ENCODE measurements at places on chromosomes 6 and 20.

GRCh38 chr6:169236988-169237387 is 16.7 kb downstream of the THBS2 start:
- DNase-seq = no peak

GRCh38 chr6:42896178-42896719 is 16.8 kb downstream of the RPL7L1 start:
- no peak for DNase-seq

DNA sequence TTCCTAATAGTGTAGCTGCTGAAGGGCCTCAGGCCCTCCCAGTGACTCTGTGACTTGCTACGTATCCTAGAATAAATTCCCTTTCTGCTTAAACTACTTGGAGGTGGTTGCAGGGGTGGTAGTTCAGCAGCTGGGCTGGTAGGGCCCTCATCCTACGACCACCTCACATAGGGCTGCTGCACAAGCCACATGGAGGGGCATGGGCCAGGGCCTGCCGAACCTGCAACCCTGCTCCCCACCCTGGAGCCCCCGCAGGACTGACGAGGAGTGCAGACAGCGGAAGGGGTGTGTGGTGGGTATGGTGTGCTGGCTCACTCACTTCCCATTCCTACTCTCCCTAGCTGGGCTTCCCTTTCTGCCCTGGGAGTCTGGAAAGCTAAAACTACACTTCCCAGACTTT is 56.2 kb upstream of the MLN start:
- no peak for DNase-seq

GRCh38 chr20:24781418-24781980 is 167.6 kb upstream of the CST7 start:
- no peak for DNase-seq

DNA sequence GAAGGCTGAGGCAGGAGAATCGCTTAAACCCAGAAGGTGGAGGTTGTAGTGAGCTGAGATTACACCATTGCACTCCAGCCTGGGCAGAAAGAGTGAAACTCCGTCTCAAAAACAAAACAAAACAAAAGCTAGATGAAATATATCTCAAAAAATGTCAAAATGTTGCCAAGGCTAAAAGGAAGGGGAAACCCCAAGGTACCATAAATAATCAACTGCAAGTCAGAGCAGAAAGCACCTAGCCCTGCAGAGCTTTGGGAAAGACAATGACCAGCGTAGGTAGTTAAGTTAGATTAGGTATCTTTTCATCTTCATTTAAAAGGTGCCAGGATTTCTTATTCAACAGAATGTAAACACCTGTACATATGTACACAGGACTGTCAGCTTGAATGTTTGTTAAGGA is 33.0 kb downstream of the AKIRIN2 start:
- no peak for DNase-seq

- no peak for DNase-seq
These were observed 138.1 kb upstream of the PTPN1 start for GRCh38 chr20:50371878-50372769.

- no peak for DNase-seq
These were observed 220.2 kb upstream of the EXOC2 start for GRCh38 chr6:912871-913835.

- no peak for DNase-seq
These were observed 94.4 kb downstream of the RNASET2 start for GRCh38 chr6:166861961-166862286.

GRCh38 chr20:454951-455350 is 7.4 kb downstream of the TBC1D20 start:
- DNase-seq = no peak

DNA sequence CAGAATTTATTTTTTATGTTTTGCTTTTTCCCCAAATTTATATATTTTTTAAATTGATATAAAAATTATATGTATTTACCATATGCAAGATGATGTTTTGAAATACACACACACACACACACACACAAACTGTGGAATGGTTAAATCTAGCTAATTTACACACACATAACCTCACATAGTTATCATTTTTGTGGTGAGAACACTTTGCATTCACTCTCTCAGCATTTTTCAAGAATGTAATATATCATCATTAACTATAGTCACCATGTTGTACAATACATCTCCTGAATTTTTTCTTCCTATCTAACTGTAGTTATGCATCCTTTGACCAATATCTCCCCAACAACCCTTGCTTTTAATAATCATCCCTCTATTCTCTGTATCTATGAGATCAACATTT is 52.2 kb downstream of the GFRAL start:
- no peak for DNase-seq

DNA sequence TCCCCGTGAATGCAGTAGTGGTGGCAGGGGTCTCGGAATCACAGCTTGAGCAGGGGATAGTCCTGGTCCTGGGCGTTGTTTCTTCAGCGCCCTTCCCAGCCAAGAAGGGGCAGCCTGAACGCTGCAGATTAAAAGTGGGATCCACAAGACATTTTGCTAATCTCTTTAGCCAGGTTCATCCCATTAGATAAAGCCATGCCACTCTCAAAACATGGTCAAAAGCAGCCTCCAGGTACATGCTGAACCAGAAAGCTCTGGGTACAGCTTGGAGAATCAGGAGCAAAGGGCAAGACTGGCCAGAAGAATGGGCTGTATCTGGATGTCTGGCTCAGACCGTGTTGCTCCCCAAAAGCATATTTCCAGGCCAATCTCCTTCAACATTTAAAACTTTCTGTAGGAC is at the start of gene PRPH2:
TSS of gene PRPH2 (minus strand) at position 101 of the 400 bp plus-strand sequence. CDS start 263 bp downstream, outside the sequence.
- no peak for DNase-seq

DNA sequence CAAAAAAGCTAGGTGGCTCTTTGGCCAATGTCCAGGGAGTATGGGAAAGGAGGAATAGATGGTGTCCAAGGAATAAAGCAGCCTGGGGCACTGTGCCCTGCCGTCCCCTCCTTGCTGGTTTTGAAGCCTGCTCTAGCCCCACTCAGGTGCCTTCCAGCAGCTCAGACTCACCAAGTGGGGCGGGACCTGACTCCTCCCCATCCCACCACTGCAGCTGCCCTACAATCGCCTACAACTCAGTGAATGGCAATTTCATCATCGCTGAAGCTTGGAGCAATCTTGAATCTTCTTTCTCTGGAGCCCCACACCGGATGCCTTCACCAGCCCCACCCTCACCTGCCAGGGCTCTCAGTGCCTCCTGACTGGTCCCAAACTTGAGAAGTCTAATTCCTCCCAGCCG is 56.4 kb upstream of the NXT1 start:
- DNase-seq = no peak

DNA sequence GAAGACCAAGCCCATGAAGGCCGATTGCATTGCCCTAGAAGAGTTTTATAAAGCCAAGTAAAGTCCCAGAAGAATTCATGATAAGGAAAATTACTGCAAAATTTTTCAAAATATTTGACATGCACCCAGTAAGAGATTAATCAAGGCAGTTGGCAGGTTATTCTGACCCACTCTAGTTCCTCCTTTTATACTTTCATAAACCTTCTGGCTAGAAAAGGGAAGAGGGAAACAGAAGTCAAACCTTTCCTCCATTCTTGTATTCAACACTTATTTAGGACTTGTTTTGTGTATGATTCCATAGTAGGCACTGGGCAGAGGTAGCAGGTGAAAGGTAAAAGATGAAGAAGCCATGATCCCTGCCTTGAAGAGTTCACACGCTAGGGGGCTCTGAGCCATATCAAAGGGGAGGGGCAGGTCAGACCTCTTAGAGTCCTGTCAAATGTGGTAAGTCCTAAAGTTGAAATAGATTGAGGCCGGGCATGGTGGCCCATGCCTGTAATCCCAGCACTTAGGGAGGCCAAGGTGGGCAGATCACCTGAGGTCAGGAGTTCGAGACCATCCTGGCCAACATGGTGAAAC is 85.4 kb downstream of the NDUFAF5 start:
- DNase-seq = no peak

DNA sequence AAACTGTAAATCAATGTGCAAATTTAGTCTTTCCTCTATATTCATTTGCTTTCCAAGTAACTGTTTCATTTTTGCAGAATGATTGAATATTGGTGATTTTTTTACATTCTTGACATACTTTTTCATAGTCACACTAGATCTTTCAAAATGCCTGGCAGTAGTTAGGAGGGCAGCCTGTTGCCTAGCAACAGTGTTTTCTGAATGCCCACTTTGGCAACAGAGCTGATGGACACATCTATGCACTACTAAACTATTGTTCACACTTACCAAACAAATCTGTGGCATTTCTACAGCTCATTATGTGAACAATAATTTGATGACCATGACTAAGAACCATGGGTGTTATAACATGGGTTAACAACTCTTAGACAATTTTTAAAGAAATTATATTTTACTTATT is 438.0 kb upstream of the IMPG1 start:
- no peak for DNase-seq

DNA sequence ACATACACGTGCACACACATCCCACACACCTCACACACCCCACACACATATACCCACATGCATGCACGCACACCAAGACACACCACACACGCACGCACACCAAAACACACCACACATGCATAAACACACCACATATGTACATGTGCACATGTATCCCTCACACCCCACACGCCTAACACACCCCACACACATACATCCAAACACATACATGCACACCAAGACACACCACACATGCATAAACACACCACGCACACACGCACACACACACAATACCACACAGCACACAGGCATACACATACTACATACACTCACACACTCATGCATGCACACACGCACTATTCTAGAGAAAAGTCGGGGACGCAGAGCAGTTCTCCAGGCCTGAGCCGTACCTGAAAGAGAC is 671.5 kb downstream of the PRKN start:
- no peak for DNase-seq

GRCh38 chr20:23127506-23128279 is 41.6 kb upstream of the CD93 start:
- no peak for DNase-seq

GRCh38 chr6:168054765-168055560 is 24.0 kb downstream of the FRMD1 start:
- DNase-seq = no peak

GRCh38 chr6:19322691-19323485 is 514.3 kb upstream of the ID4 start:
- DNase-seq = no peak

DNA sequence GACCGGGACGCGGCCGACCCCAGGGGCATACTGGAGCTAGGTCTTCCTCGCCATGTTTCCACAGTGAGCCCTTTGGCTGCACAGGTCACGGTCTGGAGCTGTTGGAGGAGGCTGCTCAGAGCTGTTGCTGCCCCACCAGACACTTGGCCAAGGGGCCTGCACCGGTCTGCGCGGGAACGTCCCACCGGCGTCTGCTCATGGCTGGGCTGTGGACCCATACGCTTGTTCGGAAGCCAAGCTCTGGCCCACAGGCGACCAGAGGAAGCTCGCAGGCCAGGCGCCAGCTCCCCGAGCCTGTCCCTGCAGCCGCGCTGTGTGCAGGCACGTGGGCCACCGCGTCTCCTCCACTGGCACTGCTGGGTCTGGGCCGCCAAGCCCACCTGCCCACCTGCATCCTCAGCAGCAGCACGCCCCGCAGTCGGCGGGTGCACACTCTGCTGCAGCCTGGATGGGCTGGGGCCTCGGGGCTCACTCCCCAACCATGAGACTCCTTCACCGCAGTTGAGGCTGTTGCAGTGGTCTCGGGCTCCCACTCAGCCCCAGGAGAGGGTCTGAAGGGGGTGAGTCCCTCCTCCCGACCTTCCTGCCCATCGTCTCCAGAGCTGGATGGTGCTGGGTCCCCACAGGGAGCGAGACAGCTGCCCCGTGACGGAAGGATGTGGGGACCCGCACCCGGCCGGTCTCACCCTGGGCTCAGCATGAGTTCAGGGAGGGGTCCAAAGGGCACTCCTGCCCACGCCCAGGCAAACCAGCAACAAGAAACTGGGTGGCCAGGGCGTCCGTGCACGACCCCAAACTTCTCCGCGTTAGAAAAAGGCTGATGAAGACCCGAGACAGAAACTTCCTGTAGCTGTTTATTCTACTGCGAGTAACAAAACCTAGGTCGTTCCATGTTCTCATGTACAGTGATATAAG is 15.5 kb upstream of the TCFL5 start:
- no peak for DNase-seq

DNA sequence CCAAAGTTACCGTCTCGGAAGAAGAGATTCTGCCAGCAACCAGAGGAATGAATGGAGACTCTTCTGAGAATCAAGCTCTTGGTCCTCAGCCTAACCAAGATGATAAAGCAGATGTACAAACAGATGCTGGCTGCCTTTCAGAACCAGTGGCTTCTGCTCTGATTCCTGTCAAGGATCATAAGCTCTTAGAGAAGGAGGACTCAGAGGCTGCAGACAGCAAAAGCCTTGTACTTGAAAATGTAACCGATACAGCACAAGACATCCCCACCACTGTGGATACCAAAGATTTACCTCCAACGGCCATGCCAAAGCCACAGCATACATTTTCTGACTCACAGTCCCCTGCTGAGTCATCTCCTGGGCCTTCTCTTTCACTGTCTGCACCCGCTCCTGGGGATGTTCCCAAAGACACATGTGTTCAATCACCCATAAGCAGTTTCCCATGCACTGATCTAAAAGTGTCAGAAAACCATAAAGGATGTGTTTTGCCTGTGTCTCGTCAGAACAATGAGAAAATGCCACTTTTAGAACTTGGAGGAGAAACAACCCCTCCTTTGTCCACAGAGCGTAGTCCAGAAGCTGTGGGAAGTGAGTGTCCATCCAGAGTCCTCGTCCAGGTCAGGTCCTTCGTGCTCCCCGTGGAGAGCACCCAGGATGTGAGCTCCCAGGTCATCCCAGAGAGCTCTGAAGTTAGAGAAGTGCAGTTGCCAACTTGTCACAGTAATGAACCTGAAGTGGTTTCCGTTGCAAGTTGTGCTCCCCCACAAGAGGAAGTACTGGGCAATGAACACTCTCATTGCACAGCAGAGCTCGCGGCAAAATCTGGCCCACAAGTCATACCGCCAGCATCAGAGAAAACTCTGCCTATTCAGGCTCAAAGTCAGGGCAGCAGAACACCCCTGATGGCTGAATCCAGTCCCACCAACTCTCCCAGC is 109.6 kb downstream of the RTN4IP1 start:
- DNase-seq = peak; percentile 45

DNA sequence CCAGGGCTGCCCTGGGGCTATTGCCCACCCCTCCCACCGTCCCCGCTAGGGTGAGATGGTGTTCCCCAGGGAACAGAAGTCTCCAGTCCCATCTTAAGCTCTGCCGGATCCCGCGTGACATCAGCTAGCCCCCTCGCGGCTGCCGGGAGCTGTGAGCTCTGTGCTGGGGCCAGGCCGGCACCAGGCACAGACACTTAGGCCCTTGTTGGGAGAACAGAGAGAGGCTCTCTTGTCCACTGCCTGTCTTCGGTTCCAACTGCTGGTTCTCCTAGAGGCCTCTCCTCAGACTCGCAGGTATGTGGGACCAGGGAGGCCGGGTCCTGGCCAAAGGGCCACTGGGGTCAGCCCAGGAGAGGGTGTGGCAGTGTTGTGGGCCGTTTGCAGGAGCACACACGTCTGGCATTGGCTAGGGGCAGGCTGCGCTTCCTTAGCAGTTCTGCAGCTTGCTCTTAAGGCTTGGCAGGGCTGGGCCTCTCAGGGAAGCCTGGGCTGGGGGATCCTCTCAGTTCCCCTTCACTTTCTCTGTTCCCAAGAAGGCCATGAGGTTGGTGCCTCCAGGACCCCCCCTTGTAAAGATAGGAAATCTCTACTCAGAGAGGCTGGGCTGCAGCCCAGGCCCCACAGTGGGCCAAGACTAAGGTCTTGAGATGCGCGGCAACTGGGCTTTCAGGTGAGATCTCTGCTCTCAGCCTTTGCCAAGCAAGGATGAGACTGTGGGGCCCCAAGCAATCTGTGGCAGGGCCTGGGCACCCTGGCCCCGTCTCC is 6.3 kb downstream of the SGK2 start:
- DNase-seq = no peak

- DNase-seq = no peak
These were observed 196.8 kb downstream of the FARS2 start for GRCh38 chr6:5457983-5458683.

All from stimulated activated CD4-positive, alpha-beta T cell treated with anti-CD3 and anti-CD28 coated beads, Interleukin-15, amount 100 ng/mL, for 1 hour (primary cell).